ENCODE measurements at places on chromosomes 3 and 15.

- DNase-seq, result no peak
Observed at GRCh38 chr3:193846569-193846968, 253.6 kb downstream of the OPA1 start.

GRCh38 chr15:69114331-69114928, 46.0 kb upstream of the GLCE start:
- DNase-seq, result no peak

DNA sequence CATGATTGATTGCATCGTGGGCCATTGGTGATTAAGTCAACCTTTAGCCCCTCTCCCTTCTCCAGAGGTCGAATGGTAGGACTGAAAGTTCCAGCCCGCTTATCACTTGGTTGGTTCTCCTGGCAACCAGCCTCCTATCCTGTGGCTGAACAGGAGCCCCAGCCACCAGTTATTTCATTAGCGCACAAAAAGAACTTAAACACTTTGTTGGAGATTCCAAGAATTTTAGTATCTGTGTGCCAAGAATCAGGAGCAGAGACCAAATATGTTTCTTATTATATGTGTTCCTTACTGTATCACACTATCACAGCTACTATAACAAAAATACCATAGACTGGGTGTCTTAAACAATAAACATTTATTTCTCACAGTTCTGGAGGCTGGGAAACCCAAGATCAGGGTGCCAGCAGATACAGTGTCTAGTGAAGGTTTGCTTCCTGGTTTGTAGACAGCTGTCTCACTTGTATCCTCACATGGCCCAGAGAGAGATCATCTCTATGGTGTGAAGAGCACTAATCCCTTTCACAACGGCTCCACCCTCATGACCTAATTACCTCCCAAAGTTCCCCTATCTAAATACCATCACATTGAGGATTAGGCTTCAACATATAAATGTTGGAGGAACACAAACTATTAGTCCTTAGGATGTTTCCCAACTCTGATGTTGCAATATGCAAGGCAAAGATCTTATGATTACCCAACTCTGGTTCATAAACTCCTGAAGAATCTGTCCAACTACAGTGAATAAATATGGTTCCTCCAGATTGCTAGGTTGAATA, 30.5 kb upstream of the APH1B start:
- no peak for DNase-seq

GRCh38 chr3:19945969-19946831, 697 bp upstream of the RAB5A start:
- DNase-seq, result peak; percentile 4

- no peak for DNase-seq
Observed at GRCh38 chr15:96888764-96889163, 558.3 kb downstream of the NR2F2 start.

DNA sequence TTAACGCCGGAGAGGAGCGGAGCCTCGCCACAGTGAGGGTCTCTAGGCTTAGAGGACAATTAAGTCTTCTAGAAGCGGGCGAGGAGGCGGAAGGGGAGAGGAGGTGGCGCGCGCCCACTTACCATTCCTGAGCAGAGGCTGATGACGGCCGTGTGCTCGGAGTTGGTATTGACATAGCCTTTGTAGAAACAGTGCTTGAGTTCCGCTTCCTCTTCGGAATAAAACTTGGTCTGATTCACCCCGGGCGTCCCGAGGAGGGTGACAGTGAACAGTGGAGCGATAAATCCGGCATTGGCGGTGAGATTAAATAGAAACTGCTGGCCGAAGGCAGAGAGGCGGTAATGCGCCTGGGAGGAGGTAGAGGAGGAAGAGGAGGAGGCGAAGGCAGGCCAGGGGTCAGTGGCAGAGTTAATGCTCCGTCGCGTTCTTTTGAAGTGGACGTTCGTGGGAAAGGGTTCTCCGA, 1.3 kb downstream of the ADAMTS9 start:
- DNase-seq, result peak; percentile 9

DNA sequence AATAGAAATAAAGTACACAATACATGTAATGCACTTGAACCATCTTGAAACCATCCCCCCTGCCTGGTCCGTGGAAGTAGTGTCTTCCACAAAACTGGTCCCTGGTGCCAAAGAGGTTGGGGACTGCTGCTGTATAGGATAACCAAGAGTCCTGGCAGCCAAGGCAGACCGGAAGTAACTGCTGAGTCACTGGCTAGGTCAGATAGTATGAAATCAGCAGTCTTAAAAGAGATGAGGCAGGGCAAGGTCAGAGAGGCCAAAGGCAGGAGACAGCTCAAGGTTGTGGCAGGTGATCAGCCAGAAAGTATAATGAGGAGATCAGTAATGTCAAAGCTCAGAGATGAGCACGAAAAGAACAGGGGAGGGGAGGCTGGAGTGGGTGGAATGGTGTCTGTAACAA, 60.2 kb downstream of the MAP3K13 start:
- DNase-seq, result no peak

DNA sequence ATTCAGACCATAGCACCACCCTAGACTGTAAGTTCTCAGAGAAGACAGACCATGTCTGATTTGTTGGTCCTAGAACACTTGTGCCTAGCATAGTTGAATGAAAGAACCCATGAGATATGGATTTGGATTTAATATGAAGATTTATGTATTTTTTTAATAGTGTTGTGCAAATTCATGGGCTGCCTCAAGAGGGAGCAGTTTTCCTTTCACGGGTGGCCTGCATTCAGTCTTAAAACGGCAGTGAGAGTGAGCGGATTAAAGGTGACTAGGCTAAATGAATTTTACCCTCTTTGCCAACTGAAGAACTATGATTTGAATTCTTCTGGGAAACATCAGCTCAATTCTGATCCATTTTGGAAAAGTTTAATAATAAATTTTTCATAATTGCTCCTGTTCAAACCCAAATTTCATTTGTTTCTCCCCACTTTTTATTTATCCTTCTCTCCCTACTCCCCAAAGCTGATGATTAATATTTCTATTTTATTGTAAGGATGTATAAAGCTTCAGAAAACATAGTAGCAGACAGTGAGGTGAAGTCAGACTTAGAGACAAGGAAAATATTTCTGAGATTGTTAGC, 67.3 kb downstream of the MORC1 start:
- DNase-seq, result no peak

- DNase-seq, result no peak
Observed at GRCh38 chr15:59741274-59741906, 52.3 kb upstream of the BNIP2 start.

- no peak for DNase-seq
Observed at GRCh38 chr3:184778426-184779332, 33.3 kb upstream of the VPS8 start.

DNA sequence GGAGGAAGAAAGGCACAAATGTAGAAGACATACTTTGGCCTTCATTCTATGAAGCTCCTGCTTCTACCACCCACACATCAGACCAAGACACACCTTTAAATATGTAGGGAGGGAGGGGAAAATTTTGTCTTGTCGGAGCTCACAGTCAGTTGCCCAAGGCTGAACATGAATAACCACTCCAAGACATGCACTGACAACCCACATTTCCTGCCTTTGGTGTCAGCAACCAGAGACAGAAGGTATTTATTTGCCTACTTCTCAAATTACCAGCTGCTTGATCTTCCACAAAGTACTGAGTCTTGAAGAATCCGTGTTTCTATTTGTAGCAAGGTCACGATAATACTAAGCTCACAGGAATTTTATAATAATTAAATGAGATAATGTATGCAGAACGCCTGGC, 169.7 kb downstream of the KCNMB2 start:
- no peak for DNase-seq

GRCh38 chr3:72142028-72142427, 357.1 kb upstream of the PROK2 start:
- DNase-seq, result no peak

DNA sequence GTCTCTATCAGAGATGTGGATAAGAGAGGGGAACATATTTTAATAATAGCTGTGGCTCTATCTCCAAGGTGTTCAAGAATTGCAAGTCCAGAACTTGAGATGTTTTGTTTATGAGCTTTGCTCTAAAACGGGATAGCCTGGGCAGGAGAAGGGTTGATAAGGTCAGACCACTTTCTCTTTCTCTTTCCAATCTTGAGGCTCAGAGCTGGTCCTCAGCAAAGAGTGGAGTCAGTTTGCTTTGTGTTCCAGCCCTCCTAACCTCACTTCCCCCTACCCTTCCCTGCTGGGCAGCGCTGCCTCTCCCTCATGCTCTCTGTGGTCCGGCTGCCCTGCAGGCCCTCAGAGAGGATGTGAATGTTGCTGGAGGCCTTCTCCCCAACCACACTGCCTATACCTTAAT, 13.8 kb downstream of the KLHL6 start:
- no peak for DNase-seq

- no peak for DNase-seq
Observed at GRCh38 chr15:59197454-59197853, 9.2 kb upstream of the LDHAL6B start.

DNA sequence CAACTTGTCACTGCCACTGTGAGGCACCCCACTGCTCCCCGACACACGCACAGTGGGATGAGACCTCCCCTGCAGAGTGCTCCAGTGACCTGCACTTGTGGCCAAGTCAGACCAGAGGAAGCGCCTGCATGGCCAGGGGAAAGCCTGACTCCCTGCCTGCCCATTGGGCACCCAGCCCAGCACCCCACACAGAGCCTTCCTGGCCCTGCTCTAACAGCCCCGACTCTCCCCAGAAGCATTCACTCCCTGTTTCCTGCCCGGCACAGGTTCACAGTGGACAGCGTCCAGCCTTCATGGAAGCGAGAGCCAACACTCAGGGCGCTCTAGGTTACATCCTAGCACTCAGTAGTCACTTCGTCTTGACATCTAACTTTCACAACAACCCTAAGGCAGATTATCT, 27.8 kb downstream of the RBPMS2 start:
- DNase-seq, result no peak

DNA sequence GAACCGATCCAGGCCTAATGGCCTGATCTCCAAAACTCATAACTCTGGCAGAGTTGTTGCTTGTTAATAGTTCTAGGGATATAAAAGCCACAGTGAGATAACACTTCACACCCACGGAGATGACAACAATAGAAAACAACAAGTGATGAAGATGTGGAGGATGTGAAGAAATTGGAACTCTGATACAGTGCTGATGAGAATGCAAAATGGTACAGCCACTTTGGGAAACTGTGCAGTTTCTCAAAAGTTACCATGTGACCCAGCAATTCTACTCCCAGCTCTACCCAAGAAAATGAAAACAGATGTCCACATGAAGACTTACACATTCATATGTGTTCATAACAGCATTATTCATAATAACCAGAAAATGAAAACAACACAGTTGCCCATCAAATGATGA, 3.8 kb downstream of the CMTM7 start:
- no peak for DNase-seq

- DNase-seq, result no peak
Observed at GRCh38 chr3:186464424-186465093, 79.6 kb downstream of the CRYGS start.

GRCh38 chr3:112302881-112303763, 9.1 kb upstream of the SLC9C1 start:
- DNase-seq, result no peak

GRCh38 chr3:117261983-117262421, 552.4 kb downstream of the TUSC7 start:
- no peak for DNase-seq

GRCh38 chr15:70479785-70480184, 283.6 kb downstream of the UACA start:
- DNase-seq, result no peak

- no peak for DNase-seq
Observed at GRCh38 chr15:35499723-35500122, 46.2 kb downstream of the DPH6 start.

GRCh38 chr15:77529394-77530159, 103.1 kb downstream of the LINGO1 start:
- no peak for DNase-seq

GRCh38 chr15:94476686-94477085, 245.3 kb downstream of the MCTP2 start:
- DNase-seq, result no peak

DNA sequence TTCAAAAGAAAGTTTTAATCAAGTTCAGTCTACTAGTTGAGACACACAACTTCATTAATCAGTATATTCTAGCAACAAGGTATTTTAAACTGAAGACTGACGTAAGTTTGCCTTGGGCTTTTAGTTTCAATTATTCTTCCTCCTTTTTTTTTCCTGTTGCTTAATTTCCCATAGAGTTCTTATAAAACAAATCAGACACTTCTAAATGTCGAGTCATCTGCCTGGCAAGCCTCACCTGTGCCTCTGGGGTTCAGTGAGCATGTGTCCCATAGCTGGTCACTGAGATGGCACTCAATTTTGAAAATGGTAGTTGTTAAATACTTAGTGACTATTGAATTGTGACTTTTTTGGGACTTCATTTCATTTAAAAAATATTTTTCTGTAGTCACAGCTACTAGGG, 27.4 kb downstream of the NKIRAS1 start:
- no peak for DNase-seq

DNA sequence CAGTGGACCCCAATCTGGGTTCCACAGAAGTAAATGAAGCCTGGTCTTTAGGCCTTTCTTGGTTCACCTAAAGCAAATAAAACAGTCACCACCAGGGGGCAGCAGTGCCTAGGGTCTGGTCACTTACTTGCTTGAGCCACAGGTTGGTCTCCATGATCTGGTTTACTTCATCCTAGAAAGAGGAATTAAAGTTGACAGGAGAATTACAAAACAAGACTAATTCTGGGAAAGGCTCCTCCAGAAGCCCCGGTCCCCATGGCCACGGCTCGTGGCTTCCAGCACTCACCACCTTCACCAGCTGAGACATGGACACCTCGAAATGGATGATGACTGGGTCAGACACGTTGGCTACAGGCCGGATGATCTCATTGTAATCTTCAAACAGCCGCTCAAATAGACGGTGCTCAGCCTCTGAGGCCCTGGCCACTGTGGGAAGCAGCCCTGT, 2.3 kb downstream of the CHRNA3 start:
- DNase-seq, result peak; percentile 48

- no peak for DNase-seq
Observed at GRCh38 chr3:115401298-115401697, 222.0 kb upstream of the GAP43 start.

All from GM06990 (cell line).